ENCODE measurements at places on chromosomes 5 and 9.

GRCh38 chr5:76521240-76521758, 101.9 kb downstream of the F2RL2 start:
- no peak for DNase-seq

- DNase-seq = no peak
Observed at GRCh38 chr5:36177154-36177553, 25.2 kb downstream of the SKP2 start.

DNA sequence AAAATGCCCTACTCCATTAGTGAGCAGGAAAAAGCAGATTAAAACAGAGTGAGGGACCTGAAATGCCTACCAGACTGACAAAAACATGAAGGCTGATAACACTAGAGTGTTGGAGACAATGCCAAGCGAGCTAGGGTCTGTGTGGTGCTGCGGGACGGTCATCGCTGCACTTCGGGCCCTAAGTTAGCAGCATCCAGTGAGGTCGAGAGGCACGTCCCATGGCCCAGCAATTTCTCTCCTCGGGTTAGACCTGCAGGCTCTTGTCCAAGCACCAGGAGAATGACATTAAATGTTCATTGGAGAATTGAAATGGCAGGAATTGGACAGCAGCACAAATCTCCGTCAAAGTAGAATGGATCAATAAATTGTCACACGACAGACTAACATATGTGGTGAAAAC, 5.3 kb upstream of the CACNA1B start:
- DNase-seq = no peak

DNA sequence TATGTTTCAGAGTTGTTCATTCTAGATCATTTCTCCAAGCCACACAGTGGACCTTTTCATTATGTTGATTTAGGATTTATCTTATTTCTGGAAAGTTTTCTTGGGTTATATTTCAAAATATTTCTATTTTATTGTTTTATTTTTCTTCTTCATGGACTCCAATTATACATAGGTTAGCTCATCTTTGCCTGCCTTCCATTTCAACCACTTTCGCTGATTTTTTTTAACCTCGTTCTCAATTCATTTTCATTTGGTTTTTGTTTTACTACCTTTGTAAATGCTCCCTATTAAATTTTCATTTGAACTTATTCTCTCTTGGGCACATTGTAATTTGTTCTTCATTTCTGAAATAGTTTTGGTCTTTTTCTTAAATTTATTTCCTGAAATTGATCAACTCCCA, 169.0 kb upstream of the PITX1 start:
- DNase-seq = no peak

- no peak for DNase-seq
Observed at GRCh38 chr5:143674469-143674786, 137.5 kb upstream of the HMHB1 start.

GRCh38 chr5:125410537-125411070, 664.2 kb upstream of the ZNF608 start:
- DNase-seq = peak; percentile 62
